ENCODE measurements at places on chromosomes 1 and 21.

DNA sequence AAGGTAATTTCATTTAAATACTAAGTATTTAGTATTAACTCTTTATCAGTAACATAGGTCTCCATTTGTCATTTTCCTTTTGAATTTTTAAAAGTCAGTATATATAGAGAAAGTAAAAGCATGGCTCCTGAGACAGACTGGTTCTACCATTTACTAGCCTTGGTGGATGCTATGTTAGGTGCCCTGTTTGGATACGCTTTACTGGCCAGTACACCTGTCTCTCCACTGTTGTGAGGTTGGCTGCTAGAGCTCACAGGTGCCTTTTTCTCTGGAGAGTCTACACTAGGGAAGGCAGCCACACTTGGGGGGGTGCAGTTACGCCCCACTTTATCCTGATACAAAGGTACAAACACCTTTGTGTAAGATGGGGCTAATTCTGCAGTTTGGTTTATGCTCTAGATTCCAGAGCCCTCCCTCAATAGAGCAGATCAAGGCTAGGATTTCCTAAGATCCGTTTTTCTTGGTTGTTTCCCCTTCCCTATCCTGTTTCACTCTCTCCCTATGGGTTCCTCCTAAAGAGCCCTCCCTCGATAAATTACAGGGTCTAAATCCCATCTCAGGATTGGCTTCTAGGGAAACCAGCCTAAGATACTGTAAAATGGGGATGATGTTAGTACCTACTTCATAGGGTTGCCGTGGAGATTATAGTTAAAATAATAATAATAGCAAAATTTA is 5.6 kb upstream of the GPSM2 start:
- DNase-seq = no peak

DNA sequence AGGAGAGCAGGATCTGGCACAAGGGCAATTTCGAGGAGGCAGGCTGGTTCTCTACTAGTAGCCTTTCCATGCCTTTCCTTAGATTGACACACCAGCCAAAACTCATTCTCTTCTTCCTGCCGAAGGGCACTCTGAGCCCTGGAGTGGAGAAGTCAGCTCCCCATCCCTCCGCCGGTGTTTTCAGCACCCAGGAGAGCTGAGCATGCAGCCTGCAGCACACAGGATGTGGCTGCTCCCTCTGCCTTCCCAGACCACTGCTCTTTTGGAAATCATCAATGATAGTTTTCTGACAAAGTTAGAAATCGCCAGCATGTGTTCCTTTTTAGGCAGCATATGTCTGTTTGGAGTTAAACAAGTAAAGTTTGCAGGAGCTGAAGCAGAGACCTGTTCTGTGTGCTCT is 11.7 kb downstream of the RNU5D-1 start:
- no peak for DNase-seq

GRCh38 chr1:184212649-184213314 is 161.3 kb downstream of the TSEN15 start:
- DNase-seq = no peak

- no peak for DNase-seq
Measured at GRCh38 chr1:61518670-61519400, 206.1 kb downstream of the TM2D1 start.

GRCh38 chr1:161473348-161473747 is 31.9 kb upstream of the FCGR2A start:
- no peak for DNase-seq

DNA sequence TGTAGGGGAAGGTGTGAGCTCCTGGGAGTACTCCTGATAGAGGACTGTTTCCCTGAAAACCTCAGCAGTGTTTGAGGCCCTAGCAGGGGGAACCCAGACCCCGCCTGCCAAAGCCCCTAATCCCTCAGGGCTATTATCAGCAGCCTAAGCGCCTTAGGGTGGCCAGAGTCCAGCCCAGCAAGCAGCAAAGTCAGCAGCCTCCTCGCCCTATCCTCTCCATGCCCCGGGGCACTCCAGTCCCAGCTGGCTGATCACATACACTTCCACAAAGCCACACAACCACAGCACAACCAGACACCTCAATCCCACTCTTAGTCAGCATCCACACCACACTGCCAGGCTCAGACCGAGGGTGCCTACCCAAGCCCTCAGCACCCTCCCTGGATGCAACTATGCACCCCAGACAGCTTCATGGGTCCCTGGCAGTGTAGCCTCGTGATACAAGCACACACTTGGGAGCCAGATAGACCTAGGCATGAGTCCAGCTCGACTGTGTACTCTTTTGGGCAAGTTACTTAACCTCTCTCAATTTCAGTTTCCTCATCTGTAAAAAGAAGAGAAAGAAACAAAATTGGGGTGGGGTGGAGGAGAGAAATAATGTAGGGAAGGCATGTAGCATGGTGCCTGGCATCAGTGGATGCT is 7.1 kb downstream of the IGSF9 start:
- DNase-seq = no peak

DNA sequence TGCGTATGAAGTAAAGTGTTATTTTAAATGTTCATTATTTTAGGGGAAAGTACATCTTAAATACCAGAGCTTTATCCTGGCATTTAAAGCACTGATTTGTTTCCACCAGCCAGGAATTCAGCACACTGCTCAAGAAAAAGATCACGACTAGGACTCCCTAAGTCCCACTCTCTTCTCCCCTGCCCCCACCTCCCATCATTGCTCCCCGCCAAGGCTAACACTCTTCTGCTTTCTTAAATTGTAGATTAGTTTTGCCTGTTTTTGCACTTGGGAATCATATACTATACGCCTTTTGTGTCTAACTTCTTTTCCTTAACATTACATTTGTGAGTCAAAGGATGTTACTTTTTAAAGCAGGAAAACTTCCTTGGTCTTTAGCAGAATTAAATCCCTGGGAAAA is 37.5 kb upstream of the C1orf105 start:
- DNase-seq = no peak

DNA sequence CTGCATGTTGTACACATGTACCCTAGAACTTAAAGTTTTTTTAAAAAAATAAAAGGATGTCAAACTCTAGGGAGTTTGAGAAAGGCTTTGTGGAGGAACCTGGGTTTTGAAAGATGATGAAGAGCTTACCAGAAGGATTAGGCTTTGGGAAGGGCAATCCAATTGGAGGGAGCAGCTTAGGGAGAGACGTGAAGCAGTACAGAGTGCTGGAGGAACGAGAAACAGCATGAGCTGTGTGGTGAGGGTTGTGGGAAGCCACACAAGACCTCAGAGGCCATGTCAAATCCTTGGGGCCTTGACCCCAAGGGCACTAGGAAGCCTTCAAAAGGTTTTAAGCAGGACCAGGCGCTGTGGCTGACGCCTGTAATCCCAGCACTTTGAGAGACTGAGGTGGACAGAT is 8.4 kb upstream of the KPNA6 start:
- no peak for DNase-seq

GRCh38 chr1:16625497-16626408 is 12.4 kb upstream of the NBPF1 start:
- DNase-seq = no peak

DNA sequence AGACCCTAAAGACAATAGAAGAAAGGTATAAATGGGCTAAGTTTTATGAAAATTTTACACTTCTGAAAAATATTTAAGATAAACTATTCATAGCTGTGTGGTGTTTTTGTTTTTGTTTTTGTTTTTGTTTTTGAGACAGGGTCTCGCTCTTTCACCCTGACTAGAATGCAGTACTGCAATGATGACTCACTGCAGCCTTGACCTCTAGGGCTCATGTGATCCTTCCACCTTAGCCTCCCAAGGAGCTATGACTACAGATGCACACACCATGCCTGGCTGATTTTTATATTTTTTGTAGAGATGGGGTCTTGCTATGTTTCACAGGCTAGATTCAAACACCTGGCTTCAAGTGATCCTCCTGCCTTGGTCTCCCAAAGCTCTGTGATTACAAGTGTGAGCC is 66.6 kb downstream of the PUM1 start:
- DNase-seq = no peak

- DNase-seq = no peak
Measured at GRCh38 chr1:241638909-241639622, 1.1 kb downstream of the CHML start.

GRCh38 chr1:25565626-25566025 is 22.2 kb downstream of the LDLRAP1 start:
- DNase-seq = no peak

DNA sequence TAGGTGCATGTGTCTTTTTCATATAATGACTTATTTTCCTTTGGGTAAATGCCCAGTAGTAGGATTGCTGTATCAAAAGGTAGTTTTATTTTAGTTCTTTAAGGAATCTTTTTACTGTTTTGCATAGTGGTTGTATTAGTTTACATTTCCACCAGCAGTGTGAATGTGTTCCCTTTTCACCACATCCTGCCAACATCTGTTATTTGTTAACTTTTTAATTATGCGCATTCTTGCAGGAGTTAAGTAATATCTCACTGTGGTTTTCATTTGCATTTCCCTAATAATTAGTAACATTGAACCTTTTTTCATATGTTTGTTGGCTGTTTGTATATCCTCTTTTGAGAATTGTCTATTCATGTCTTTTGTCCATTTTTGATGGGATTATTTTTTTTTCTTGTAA is 1761.9 kb downstream of the PLA2G4A start:
- DNase-seq = no peak

- no peak for DNase-seq
Measured at GRCh38 chr1:43052786-43053439, 94.2 kb upstream of the SLC2A1 start.

DNA sequence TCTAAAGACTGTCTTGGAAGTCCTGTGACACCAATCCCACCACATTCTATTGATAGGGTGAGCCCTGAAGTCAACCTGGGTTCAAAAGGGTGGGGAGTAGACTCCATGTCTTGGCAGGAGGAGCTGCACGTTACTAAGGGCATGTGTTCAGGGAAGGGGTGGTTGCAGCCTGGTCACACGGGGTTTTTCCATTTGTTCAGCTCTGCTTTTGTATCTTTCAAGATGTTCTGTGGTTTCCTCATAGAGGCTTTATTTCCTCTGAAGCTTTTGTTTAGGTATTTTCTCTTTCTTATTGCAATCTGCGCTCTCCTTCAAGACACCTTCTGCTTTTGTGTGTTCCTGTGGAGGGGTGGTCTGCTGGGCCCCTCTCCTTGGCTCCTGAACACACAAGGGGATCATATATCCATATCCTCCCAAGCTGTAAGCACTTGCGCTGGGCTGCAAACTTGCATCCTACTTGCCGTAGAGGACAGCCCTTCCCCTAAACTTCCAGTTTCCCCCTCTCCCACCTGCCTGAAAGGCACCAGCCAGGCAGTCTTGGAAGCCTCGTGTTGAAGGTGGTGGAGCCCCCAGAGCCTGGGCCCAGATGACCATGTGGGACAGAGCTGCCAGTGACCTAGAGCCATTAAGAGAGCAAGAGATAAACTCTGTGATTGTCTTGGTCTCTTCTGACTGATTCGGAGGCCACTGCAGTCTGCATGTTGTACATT is 62.5 kb upstream of the TRAPPC10 start:
- DNase-seq = no peak

DNA sequence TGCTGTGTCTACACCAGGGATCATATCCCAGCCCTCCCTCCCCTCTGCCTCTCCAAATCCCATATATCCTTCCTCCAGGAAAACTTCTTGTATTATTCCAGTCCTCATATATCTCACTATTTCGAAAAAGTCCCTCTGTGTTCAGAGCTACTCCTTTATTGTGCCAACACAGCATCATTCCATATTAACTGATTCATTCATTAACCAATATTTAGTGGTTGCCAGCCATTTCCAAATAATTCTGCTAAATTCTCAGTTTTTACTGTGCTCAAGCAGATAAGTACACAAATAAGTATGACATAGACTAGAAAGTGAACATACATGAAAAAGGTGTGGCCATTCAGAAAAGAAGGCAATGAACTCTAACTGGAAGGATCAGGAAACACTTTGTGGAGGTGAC is 241.6 kb upstream of the DUSP10 start:
- DNase-seq = no peak

GRCh38 chr21:25507522-25507921 is 99.8 kb downstream of the MRPL39 start:
- no peak for DNase-seq

DNA sequence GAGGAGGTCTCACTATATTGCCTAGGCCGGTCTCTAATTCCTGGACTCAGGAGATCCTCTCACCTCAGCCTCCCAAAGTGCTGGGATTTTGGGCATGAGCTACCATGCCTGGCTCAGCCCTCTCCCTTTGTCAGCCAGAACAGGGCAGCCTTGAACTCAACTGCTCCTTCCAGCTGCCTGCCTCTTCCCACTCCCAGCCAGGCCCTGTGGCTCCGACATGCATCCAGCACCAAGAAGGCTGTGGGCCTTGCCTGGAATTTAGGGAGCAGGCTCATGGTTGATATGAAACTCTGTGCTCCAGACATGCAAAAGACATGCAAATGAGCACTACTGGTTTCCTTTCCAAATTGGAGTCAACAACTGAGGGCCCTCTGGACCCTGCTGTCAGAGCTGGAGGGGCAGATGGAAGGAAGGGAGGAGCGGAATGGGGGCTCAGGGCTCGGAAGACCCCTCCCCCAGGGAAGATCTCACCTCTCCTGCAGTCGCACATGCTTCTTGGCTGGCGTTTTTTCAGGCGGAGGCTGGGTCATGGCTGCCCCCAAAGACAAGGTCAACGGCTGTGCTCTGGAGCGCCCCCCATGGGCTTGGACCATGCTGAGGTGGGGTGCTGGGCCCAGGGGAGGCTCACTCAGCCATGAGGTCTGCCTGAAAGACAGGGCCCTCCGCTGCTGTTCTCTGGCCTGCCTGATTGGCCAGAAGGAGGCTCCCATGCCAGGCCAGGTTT is 1.4 kb downstream of the PTPN7 start:
- DNase-seq = no peak

GRCh38 chr1:5921671-5922070 is 70.6 kb downstream of the NPHP4 start:
- no peak for DNase-seq

DNA sequence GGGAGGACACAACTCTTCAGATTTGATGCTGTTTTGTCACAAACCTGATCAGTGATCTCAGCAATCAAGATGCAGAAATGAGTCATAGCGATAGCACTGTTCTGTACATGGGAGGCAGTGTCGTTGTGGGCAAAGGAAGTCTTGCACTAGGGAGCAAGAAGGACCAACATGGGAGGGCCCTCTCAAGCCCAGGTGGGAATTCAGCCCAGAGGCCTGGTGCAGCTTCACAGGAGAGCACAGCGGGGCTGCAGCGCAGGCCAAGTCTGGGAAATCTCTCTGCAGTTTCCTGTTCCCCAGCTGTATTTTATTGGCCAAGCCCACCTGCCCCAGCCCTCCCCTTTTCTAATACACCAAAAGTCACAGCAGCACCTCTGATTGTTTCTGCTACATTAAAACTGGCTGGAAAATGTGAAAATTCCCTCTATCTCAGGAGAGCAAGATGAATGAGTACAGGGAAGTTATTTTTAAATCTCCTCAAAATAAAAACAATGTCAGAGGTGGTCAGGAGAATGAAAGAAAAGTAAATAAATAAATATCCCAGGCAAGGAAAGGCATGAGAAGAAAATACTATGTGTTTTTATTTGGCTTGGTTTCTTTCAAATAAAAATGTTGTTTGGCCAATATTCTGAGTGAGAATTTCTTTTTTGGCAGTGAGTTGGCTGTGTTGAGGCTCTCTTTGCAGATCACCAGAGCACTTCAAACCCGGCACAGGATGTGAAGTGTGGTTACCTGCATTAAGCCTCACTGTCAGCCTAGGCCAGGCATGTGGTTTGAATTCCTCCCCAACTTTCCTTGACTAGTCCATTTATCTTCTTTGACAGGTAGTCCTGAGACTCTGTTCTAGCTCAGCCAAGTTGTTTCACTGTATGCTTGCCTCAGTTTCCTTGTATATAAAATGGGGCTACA is 422.1 kb downstream of the PLPP3 start:
- DNase-seq = no peak

Data from C1 segment of cervical spinal cord (tissue), 14 donors.